ENCODE measurements at places on chromosomes 5 and 9.

DNA sequence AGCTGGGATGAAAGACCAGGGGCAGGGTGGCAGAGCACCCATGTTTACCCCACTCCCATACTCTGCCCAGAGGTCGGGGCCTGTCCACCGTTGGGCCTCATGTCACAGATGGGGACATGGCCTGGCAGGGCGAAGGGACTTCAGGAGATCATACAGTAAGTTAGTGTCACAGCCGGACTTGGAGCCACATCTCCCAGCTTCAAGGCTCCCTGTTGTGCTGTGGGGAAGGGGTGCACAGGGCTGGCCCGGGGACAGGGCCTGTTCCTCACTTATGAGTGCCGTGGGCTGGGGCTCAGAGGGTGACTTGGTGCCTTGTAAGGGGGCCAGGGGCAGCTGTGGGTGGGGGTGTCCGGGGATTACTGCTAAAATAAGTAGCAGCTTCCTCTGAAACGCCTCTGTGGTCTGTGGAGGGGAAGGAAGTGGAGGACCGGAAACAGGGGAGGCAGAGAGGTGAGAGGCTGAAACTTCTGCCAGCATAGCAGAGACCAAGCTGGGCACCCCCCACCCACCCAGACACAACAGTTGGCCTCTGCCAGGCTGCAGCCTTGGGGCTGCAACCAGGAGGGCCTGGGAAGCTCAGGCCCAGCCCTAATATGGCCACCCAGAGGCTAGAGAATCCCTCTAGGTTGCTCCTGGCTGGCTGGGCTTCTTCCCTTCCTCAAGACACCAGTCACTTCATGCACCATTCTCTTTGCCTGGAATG, 41.1 kb upstream of the NEK6 start:
- DNase-seq: no peak

DNA sequence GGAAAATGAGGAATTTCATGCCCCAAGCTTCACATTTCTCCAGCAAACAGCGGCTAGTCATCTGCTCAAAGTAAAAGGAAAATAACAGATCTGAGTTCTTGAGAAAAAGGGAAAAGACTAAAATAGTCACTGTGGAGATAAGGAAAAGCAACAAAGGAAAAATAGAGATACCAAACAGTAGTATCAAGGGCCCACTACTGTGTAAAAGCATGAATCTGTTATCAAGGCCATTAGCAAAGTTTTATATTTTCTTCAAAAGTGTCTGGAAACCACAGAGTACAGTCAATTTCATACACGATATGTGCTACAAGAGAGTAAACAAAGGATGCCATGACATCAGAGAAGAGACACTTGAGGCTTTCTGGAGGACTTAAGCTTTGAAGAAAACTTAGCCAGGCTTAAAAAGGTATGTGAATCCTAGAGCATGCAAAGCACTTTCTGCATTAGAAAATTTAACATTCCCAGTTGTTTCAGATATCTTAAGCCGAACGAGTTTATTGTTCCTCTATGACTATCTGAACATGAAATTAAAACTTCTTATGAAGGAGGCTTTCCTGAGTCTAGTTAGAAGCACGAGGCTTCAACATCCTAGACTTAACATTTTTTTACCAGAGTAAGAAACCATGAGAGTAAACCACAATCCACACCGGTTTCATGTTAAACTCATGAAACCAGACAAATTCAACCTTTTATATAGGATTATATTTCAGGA, 1.2 kb downstream of the TTC33 start:
- peak; percentile 58 for DNase-seq

- no peak for DNase-seq
Measured at GRCh38 chr5:179165421-179166170, 105.4 kb downstream of the ZNF354C start.

DNA sequence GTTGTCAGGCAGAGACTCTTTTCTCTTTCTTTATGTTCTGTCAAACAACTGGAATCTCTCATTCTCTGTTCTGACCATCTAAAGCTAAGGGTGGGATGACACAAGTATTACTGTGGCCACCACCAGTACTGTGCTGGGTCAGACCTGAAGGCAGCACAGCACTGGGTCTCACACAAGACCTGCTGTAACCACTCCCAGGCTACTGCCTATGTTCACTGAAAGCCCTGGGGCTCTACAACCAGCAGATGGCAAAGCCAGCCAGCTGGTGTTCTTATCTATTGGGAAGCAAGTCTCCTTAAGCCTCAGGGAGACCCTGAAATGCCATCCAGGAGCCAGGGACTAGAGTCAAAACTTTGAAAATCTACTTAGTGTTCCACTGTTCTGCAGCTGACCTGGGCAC, 189.5 kb downstream of the SLCO4C1 start:
- no peak for DNase-seq

DNA sequence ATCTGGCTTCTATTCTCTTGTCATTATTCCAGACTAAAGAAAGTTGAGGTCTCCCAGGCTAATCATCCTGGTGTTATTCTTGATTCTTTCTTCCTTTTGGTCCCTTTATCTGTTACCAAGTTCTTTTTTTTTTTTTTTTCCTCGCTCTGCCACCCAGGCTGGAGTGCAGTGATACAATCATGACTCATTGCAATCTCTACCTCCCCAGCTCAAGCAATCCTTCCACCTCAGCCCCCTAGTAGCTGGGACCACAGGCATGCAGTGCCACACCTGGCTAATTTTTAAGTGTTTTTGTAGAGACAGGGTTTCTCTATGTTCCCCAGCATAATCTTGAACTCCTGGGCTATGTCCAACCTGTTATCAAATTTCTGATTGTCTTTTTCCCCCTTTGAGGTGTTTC, 126.6 kb upstream of the DHFR start:
- no peak for DNase-seq

- peak; percentile 89 for DNase-seq
Measured at GRCh38 chr9:125538092-125538473, 168.9 kb downstream of the MAPKAP1 start.

- peak; percentile 87 for DNase-seq
Measured at GRCh38 chr9:37290940-37291485, 131.5 kb upstream of the GRHPR start.

DNA sequence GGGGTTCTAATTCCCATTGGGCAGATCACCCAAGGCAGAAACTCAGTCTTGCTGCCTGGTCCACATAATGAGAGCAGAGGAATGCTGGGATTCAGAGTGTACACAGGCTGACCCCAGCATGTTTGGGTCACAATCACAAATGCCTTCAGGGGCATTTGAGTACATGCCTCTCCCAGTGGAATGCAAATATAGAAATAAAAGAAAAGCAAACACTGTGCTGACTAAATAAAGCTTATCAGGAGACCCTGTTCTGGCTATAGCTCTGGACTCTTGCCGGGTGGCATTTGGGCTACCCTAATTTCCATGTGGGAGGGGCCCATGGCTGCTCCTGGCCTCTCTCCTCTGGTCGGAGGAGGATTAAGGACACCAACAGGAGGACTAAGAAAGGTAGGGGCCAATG, 121.4 kb downstream of the DOCK8 start:
- DNase-seq: peak; percentile 3

DNA sequence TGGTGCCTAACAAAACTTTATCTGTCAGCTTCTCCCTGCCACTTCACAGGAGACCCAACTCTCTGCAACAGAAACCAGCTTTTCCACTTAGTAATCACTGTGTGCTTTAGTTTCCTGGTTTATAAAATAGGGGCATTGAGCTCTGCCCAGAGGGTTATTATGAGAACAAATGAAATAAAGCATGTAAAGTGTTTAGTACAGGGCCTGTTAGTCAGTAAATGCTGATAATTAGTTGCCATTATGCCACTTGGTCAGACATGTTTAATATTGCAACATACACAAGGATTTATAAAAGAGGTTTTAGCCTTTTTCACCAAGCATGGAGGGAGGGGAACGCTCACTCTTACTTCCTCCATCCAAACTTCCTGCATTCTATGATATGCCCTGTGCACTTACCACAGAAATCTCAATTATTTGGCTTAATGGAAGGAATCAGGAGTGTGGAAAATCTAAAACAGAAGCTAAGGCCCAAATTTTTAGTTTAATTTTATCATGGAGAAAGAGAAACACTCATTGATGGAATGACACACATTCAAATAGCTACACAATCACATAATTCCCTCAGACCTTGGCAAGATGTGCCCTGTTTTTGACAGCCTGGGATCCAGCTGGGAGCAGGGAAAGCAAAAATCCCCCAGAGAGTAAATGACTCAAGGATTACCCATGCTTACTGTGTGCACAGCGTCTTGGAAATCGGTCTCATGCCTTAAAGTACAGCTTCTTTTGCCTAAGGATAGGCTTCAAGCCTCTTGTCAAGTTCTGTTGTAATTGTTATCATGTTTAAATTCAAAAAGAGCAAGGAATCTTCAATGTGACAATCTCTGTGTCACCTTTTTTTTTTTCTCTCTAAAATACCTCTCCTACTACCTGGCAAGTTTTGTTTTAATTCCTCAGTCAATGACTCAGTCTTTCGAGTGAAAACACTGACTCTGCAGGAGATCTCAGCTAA, 34.0 kb downstream of the ZNF474 start:
- DNase-seq: peak; percentile 68

DNA sequence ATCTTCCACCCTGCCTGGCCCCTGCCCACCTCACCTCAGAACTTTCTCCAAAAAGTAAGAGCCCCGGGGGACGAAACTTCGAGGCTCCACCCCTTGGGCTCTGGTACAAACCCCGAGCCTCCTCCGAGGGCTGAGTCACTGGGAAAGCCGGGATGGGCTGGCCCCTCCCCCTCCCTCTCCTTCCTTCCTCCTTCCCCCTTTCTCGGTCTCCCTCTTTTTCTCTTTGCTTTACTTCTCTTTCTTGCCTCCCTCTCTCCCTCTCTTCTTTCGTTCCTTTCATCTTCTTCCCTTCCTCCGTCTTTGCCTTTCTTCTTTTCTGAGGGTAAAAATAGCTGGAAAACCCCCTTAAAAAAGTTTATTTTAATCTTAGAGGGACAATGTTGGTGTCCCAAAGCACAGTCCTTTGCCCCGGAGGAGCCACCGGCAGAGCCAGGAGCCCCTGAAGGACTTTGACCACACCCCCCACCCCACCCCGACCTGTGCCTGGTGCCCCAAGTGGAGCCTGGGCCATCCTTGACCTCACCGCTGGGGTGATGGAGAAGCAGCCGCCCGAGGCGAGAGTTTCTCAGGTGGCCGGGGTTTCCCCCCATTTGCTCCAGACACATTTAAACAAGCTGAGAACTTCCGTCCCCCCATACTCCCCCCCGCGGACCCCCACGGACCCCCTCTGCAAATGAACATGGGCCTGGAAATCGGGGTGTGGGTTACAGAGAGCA, 5.7 kb upstream of the NOTCH1 start:
- DNase-seq: peak; percentile 85

DNA sequence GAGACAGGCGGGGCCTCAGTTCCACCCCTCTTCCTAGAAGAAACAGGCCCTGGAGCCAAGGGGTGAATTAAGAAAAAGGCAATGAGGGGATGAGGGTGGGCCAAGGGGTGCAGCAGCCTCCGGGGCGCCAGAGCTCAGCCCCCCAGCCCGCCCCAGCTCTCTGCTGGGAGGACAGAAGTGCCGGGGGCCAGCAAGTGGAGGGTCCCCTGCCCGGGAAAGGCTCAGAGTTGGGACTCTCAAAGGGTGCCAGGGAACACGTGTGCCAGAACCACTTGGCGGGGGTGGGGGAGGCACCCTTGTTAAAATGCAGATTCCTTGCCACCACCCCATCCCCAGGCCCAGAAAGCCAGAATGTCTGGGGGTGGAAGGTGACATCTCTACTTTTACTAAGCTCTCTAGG, 67.6 kb upstream of the BARHL1 start:
- DNase-seq: no peak

- DNase-seq: peak; percentile 20
Measured at GRCh38 chr5:141680751-141681201, 1.3 kb downstream of the ARAP3 start.

GRCh38 chr5:27474395-27474794, 436.0 kb upstream of the CDH9 start:
- no peak for DNase-seq
